ENCODE measurements at places on chromosomes 4 and X.
A peak's percentile ranks its signal among the peaks of the same experiment; 100 is the strongest.

DNA sequence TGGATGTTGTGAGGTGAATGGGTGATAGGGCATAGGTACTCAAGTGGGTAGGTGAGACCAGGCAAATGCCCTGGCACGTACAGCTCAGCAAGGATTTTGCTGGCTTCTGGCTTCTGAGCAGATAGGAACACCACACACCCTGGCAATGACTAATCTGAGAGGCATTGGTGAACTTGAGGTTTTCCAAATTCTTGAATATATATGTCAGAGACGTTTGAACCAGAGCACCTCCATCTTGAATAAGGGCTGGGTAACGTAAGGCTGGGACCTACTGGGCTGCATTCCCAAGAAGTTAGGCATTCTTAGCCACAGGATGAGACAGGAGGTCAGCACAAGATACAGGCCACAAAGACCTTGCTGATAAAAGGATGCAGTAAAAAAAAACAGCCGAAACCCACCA lies 204.5 kb downstream of the NLGN4X start:
- DNase-seq: no peak

GRCh38 chrX:88355252-88355651 lies 391.8 kb upstream of the CPXCR1 start:
- no peak for DNase-seq

GRCh38 chr4:94500685-94501084 lies 48.9 kb downstream of the PDLIM5 start:
- DNase-seq: no peak

- peak; percentile 29 for DNase-seq
These were observed 13.3 kb downstream of the CETN2 start for GRCh38 chrX:152817078-152817764.

GRCh38 chrX:123818243-123818642 lies 41.6 kb upstream of the XIAP start:
- DNase-seq: no peak

GRCh38 chr4:69689599-69689998 lies 36.6 kb upstream of the UGT2A1 start:
- no peak for DNase-seq

- DNase-seq: peak; percentile 94
These were observed 2.9 kb upstream of the FAT1 start for GRCh38 chr4:186726426-186727168.

DNA sequence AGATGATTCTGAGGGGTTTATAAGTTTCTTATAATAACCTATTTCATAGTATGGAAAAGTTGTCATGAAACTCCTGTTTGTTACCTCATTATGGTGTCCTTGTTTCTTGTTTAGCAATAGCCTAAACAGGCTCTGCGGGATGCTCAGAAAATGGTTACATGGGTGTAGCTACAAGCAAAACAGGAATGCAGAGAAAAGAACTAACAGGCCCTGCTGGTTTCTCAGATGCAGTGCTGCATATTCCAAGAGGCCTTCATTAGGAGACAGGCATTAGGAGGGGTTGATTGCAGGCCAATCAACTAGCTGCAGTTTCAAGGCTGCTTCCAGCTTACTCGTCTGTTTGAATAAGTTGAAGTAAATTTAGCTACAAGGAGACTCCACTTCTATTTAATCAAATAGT lies 37.6 kb upstream of the HPGD start:
- DNase-seq: no peak

GRCh38 chr4:14915018-14915417 lies 87.3 kb upstream of the CPEB2 start:
- DNase-seq: no peak

DNA sequence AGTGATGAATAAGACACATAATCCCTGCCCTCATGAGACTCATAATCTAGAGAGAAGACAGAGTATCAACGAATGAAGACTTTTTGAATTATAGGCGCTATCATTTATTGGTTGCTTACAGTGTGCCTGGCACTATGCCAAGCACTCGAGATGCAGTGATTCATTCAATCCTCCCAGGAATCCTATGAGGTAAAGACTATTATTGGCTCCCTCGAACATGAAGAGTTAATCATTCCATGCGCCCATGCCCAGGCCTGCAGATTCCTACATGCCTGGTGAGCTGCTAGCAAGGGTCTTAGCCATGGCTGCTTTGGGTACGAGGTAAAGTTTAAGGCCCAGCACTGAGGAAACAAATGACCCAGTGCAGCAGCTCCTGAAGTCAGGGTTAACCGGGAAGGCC lies 47.0 kb downstream of the TEX13B start:
- no peak for DNase-seq

DNA sequence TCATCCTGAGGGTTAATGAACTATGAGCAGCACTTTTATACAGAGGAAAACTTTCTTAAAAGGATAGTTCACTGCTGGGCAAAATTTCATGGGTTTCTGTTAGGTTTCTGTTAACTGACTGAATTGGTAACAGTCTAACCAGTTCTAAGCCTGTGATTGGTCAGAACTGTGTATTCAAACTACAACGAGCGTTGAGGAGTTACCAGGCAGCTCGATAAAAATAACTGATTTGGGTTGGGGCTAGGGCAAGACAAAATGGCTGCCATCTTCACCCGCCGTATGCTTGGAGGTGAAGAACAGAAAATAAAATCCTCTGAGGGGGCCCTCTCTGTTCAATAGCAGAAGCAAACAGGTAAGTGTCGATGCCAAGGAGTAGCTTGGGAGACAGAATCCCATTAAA lies 22.0 kb downstream of the FAM133A start:
- no peak for DNase-seq

DNA sequence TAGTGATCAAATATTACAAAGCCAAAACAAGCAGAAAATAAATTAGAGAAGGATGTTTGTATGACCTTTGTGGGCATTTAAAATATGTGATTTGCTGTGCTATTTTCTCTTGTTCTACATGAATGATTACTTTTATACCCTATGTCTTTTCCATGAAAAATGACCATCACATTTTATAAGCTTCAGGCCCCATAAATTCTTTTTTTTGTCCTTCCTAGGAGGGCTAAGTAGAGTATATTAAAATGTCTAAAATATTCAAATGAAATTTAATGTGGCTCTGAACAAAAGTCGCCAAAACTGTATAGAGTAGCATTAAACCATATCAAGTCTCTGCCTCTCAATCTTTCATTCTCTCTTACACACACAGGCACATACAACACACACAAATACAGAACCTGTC lies 15.9 kb upstream of the EMCN start:
- DNase-seq: no peak

DNA sequence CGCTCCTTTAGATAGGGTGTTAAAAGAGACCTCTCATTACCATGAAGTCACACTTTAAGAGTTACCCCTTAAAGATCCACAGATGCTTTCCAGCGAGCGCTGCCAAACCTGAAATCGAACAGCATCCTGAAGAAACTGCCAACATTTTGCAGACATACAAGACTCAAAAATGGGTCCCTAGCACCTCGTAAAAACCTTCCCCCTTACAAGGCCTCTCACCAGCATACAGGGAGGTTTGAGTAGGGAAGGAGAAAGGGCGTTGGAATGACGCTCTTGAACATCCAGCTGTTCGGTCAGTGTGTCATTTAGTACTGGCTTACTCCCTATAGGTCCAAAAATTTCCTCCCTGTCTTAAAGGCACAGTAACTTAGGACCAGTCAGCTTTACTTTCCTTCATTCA lies 45.3 kb upstream of the PGRMC1 start:
- no peak for DNase-seq

DNA sequence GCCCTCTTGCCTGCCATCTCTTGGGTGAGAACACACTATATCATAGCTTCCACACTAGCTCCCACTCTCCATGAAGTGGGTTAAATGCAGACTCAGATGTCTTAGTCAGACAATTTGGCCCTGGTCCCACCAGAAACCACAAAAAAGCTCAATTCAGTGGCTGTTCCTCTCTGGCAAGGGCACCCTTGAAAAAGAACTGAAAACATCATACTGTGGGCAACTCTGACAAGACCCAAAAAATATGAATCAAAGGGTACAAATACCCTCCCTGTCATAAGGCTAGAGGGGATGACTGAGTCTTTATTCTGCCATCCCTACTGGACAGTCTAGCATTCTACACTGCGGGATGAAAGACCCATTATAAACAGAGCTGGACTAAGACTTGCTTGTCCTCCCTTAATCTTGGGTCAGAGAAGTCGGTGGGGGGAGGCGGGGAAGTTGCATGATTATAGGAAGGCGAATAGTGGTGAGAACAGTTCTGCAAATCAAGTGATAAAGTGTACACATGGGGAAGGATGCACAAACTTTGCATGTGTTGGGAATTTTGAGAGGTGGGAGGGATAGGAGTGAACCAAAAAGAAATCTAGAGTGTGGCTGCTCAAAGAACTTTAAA lies 172.1 kb downstream of the OPHN1 start:
- DNase-seq: no peak

DNA sequence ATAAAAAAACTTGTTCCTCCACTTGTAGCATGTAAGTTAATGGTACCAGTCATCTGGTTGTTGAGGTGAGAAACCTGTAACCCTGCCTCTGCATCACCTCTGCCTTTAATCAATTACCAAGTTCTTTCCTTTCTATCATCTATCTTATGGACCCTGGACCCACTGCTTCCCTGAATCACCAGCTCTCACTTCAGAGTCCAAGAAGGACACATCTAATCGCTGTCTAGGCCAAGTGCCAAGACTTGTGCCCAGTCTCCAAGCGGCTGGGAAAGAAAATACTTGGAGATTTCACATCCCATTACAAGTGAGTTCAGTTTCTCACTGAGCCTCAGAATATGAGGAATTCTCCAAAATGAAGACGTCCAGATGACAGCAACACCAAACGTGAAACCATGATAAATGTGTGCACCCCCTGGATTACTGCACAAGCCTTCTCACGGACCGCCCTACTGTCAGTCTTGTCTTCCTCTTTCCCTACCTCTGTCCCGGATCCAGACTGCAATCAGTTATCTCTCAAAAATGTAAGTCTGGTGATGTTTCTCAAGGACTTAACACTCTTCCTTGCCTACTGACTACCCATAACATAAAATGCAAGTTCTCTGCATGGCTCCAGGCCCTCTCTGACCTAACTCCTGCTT lies 10.4 kb downstream of the PALLD start:
- DNase-seq: no peak

DNA sequence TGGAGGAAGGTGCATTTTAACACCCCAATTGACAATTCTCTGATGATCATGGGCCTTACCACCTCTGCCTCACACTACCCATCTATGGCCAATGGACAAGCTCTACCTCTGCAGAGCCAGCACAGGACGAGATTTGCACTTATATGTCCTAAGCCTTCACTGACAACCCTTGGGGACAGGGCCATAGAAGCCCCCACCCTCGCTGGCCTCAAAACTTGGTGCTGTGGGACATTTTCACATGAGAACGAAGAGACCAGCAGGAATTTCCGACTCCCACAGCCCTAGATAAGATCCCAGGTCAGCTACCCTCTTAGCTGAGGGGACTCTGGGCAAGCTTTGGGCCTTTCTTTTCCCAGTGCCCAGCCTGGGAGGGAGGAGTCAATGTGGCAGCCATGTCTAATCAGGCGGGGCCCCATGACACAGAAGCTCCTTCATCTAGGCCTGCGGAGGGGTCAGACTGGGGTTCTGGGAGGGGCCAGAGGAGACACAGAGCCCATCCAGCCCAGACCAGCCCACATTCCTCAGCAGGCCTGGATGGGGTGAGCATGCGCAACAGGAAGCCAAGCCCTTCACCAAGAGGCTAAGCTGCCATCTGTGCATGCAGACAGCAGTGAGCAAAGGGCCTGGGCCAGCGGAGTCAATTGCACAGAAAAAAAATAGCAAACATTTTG lies 12.1 kb downstream of the PJA1 start:
- no peak for DNase-seq

Measured in retina (tissue), 1 donor.